Stimulated activated CD4-positive, alpha-beta T cell treated with anti-CD3 and anti-CD28 coated beads, Interleukin-1b, Interleukin-23, amount 100 ng/mL, for 24 hours (primary cell): ENCODE measurements at places on chromosomes 2 and 18.
A peak's percentile ranks its signal among the peaks of the same experiment; 100 is the strongest.

DNA sequence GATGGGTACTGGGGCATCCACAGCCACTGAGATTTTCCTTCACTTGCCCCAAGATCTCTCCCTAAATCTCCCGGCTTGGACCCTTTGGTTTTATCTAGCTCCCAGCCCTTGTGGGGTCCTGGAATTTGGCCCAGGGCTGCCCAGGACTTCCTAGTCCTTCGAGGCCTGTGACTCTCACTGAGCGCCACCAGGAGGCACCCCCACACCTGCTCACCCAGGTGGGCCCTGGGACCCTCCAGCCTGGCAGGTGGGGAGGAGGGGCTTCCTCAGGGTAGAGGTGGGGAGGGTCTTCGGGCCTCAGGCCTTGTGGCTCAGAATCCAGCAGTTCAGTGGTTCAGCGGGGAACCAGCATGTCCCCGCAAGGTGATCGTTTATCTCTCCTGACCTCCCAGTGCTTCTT, 11.9 kb upstream of the PRSS56 start:
- no peak for DNase-seq

GRCh38 chr2:6993229-6993640, 76.0 kb downstream of the RNF144A start:
- DNase-seq, result no peak

DNA sequence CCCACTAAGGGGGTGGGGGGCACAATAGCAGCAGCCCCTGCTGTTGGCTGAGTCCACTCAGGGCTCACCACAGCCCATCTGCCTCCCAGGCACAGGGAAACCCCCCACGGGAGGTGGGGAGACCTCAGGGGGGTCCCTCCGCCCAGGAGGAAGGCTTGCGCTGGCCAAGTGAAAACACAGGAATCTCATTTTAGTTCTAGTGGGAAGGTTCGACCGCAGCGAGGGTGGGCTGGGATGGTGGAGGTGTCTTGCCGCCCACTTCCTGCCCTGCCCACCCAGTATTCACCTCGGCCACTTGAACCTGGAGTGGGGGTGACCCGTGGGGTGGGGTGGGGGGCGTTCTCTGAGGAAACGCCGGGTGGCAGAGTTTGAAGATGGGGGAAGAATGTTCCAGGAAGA, 6.9 kb upstream of the BOK start:
- DNase-seq, result no peak

GRCh38 chr18:29078273-29078672, 901.3 kb upstream of the CDH2 start:
- DNase-seq, result no peak

GRCh38 chr2:14569294-14569693, 63.2 kb upstream of the LRATD1 start:
- no peak for DNase-seq

GRCh38 chr2:86367499-86367777, 30.0 kb upstream of the REEP1 start:
- no peak for DNase-seq

- DNase-seq, result no peak
Observed at GRCh38 chr2:196601430-196602306, 37.8 kb upstream of the CCDC150 start.

- DNase-seq, result peak; percentile 42
Observed at GRCh38 chr2:152635635-152636298, 81.5 kb downstream of the PRPF40A start.

DNA sequence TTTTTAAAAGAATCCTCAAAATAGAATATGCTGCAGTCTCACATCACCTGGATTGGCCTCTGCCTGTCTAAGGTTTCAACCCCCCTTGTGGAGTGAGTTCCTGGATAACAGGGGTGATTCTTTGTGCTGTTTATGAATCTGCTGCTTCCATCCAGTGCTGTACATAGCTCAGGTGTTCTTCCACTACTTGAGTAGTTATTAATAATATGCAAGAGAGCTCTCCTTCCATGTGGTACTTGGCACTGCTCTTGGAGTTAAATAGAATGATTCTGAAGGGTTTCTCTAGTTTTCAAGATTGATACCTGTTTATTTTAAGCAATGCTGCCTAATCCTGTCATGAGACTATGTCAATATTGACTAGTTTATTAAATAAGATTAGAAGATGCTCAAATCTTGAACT, 273.6 kb downstream of the RDH14 start:
- DNase-seq, result no peak

DNA sequence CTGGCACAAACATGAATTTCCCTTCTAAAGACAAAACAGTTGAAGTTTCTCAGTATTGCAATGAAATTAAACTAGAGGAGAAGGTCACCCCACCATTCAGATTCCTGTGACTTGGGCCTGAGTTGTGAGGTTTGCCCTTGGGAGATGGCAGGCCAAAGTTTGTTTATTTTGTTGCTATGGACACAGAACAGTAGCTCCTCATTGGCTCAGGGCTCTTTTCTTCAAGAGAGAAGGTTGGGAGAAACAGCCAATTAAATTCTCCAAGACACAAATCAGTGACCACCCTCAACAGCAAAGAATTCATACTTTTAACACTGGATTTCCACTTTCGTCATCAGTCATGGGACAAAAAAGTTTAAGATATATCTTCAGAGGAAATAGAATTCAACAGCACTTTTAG, at the start of gene FLACC1:
TSS of gene FLACC1 (minus strand) at position 125 of the 400 bp plus-strand sequence. CDS start 5,941 bp downstream, outside the sequence.
- DNase-seq, result no peak

GRCh38 chr2:173891315-173892037, 73.7 kb downstream of the SP3 start:
- no peak for DNase-seq

DNA sequence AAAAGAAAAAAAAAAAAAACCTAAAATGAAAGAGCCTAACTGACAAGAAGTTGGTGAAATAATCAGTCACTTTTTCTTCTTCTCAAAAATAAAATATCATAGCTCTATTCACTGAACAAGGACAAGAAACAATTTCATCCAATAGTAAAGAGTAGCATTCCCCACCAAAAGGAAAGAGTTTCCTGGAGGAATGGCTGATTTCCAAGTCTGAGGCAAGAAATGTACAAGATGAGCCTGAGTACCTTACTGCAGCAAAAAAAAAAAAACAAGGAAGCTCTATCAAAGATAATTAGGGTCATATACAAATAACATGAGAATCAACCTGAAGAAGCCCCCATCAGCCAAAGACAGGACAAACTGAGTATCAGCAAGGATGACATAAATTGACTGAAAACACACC, 11.5 kb downstream of the ROCK1 start:
- no peak for DNase-seq

DNA sequence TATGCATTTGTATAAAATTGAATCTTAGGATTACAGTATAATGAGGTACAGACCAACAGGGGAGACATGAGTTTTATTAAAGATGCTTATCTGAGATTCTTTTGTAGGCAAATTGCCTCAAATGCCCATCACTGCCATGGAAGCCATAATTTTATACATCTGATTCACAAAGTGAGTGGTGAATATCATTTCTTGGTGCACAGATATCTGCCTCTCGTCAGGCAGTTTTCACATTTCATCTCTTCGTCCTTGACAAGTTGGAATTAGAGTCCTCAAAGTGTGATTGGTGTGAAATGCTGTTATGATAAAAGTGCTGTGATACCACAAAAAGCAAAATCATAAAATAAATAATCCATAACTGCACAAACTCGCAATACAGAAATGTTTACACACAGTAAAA, 1602.8 kb upstream of the DDX18 start:
- no peak for DNase-seq

- no peak for DNase-seq
Observed at GRCh38 chr2:146305164-146305563, 1539.7 kb upstream of the ACVR2A start.

DNA sequence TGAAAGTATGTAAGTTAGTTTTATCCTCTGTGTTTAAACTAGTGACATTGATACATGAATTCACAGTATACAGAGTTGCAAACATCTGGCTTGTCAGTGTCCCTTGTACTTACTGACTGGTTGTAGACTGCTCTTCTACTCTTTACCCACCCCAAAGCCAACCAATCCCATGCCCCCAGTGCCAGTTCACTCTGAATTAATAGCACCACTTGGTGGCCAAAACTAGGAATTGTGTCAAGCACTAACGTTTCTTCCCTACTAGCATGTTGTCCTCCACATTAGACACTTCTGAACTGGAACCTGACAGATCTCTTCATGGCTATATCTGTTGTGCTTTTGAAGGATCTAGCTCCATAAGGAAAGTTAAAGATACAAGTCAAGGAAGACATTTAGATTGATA, 27.2 kb upstream of the OTX1 start:
- no peak for DNase-seq

DNA sequence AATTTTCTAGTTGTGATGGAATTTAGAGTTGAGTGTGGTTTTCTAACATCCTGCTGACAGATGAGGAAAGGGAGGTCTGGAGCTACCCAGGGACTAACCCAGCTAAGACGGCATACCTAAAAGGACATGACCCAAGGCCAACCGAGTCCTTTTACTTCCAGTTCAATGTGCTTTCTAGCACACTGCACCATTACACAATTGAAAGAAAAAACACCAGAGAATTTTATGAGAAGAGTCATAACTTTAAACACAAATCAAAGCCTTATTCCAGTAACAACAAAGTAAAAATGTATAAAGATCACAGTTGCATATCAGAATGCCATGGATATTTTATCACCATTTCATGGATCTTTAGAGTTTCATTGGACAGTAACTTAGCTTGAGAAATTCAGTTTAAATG, 480.3 kb downstream of the MEIS1 start:
- no peak for DNase-seq

- no peak for DNase-seq
Observed at GRCh38 chr2:98515250-98515991, 70.8 kb downstream of the INPP4A start.

- DNase-seq, result no peak
Observed at GRCh38 chr2:223725986-223726970, 111.1 kb downstream of the AP1S3 start.

- no peak for DNase-seq
Observed at GRCh38 chr18:21960189-21960588, 209.2 kb upstream of the GATA6 start.

DNA sequence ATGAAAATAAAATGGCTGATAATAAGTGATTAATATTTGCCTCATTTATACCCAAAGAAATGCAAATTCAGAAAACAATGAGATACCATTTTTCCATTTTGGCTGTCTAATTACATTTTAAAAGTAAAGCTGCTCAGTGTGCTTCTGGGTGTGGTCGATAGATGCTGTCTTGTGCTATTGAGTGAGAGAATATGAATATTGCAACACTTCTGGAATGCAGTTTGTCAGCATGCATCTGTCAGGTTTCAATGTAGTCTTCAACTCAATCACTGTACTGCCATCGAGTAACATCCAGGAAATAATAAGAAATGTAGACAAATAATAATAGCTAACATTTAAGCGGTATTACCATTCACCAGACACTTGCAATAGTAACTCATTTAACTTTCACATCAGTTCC, 3.9 kb downstream of the IL18R1 start:
- no peak for DNase-seq

GRCh38 chr18:77495982-77496690, 246.5 kb downstream of the GALR1 start:
- no peak for DNase-seq

- no peak for DNase-seq
Observed at GRCh38 chr2:199488772-199489400, 31.1 kb upstream of the SATB2 start.

DNA sequence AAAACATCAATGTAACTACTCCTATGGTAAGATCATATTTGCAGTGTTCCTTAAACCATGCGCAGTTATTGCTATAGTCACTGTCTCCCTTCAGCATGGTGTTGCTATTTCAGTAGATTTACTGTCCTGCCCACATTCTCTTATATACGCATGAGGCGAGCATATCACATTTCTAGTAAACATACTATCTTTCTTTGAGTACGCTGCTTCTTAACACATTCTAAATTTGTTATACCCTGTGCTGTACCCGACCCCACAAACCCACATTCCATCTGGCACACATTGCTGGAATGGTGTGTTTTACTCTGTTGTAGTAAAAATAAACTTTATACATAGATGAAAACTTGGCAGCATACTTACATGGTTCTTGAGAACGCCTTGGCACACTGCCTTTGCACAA, 163.3 kb downstream of the QPCT start:
- DNase-seq, result no peak

GRCh38 chr2:23260621-23261020, 124.4 kb upstream of the KLHL29 start:
- no peak for DNase-seq

- no peak for DNase-seq
Observed at GRCh38 chr2:228798458-228799207, 472.5 kb downstream of the PID1 start.

DNA sequence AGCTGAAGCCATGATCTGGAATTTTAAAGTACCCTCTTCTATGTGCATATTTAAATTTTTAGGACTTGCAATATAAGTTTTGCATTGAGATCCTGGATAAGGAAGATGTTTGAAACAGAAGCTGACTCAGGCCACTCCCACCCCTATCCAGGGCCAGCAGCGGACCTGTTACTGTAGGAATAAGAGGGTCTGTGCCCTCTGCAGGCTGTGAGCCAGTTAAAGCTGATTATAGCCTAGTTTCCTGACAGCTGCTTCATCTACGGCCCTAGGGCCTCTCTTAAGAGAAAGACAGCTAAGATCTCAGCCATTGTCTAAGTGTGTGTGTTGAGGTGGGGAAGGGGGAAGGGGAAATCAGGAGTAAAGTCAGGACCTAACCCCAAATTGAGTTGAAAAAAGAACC, 234.0 kb downstream of the HAUS1 start:
- no peak for DNase-seq

GRCh38 chr2:3942841-3943240, 239.5 kb downstream of the DCDC2C start:
- DNase-seq, result no peak

DNA sequence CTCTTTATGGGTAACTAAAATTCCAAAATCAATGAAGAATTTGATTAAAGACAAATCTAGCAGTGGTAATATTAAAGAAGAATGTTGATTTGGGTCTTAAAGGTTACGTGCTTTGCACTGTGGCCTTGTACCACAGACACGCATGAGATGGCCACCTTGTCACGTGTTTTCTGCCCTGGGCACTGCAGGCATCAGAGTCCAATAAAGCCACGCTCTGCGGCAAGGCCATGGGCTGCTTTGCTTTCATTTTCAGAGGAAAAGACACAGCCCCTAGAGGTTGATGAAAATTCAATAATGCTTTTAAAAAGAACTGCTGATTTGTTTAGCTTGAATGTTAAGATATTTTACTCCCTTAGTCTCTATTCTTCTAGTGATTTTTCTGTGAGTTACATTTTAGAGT, 30.4 kb downstream of the AOX1 start:
- no peak for DNase-seq

- no peak for DNase-seq
Observed at GRCh38 chr2:167924556-167924955, 322.8 kb downstream of the STK39 start.
